ENCODE measurements at places on chromosomes 1 and 21.

GRCh38 chr1:234758851-234759250 lies 148.9 kb upstream of the IRF2BP2 start:
- DNase-seq = no peak

DNA sequence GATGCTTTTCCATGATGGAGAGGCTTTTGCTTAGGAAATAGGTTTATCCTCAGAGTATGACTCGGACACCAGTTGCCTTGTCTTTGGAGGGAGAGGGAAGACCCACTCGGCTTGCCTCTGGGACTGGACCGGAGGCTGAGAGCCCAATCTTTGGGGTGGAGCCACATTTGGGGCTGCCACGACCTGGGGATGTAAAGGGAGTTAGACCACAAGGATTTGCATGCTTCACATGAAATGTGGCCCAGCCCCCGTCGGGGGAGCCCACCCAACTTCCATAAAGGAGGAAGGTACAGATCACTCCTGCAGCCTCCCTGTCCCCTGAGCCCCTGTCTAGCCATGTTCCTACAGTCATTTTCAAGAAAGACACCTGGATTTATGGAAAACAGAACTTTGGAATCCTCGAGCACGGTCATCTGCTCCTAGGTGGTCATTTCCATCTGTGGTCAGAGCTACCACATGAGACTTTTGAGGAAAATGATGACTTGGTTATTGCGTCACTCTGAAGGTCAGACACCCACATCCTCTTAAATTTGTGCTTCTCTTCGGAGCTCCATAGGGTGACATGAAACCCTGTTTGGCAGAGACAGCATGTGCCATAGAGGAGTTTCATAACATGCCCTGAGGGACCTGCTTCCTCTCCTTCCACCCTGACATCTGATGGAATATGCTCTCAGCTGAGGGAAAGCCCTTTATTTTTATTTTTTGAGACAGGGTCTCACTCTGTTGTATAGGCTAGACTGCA lies 99.4 kb upstream of the SLC45A1 start:
- no peak for DNase-seq

- no peak for DNase-seq
Observed at GRCh38 chr1:5858844-5859407, 133.3 kb downstream of the NPHP4 start.

- no peak for DNase-seq
Observed at GRCh38 chr21:38088916-38089762, 167.7 kb upstream of the KCNJ15 start.

- DNase-seq = peak; percentile 17
Observed at GRCh38 chr1:243848858-243849420, 1.1 kb downstream of the AKT3 start.

GRCh38 chr1:204577794-204578478 lies 61.7 kb downstream of the MDM4 start:
- no peak for DNase-seq

GRCh38 chr21:15285556-15285955 lies 220.8 kb upstream of the NRIP1 start:
- no peak for DNase-seq

DNA sequence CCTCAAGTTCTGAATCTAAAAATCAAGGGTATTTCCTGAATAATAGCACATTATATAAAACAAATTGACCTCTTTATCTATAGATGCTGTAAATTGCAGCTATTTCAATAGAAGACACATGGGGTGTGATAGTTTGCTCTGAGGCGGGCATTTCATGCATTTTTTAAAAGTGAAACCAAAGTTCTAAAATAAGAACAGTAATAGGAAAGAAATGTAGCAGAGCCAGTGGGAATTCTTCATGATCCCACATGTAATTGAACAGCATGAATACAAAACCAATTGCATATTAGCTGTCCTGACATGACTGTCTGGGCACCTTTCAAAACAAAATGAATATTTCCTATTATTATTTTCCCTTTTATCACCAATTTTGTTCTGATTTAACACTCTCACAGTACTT lies 85.0 kb downstream of the RGS21 start:
- no peak for DNase-seq

DNA sequence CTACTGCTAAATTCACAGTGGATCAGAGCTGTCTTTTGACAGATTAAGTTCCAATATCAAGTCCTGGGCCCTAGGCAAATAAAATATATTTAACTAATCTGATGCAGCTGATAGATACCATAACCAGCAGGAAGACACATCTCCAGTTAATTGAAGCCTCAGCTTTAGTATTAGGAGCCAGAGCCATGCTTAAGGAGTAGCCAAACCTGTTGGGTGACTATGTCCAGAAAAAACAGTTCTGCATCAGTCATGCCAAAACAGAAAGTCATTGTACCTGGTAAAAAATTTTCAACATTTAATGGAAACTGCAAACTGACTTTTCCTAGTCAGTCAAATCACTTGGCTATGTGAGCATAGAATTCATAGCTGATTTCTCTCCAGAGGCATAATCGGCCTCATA lies 200.5 kb upstream of the RUNX1 start:
- DNase-seq = no peak

GRCh38 chr1:23673086-23673813 lies 18.4 kb upstream of the RPL11 start:
- peak; percentile 58 for DNase-seq

GRCh38 chr1:44947063-44947773 lies 39.2 kb downstream of the EIF2B3 start:
- DNase-seq = no peak

DNA sequence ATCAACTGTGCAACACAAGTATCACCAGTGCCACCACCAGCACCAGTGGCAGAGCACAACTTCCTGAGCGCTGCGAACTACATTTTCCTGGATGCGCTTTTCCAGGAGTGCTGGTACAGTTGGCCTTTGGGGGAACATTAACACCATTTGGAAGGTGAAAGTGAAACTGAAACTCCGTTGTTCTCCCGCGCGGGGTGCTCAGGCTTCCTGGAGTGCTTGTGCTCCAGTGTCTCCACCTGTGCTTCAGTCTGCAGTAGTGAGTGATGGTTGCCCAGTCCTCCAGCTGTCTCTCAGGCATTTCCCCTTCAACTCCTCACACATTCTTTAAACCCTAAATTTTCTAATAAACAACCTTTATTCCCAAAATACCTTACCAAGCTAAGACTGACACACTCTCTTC lies 187.8 kb downstream of the LRRIQ3 start:
- DNase-seq = peak; percentile 2

DNA sequence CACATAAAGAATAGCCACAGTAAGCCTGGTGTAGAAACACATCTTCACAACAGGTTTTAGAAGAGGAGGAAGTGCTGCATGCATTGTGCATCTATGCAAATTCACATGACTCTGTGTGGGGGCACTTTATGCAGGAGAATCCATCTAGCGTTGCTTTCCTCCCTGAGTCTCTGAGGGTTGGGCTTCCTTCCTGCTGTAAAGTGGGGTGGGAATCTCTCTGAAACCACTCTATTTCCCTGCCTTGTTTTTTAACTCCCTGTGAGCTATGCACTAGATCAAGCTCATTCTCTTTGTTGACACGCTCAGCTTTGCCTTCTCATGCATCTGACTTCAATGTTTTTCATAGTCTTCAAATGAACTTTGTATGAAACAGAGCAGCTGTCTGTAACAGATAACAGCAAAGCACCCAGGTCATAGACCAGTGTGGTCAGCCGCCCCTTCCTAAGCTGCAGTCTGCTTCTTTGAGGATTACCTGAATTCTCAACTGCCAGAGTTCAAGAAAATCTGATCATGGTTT lies 102.7 kb upstream of the DPH5 start:
- DNase-seq = no peak

- DNase-seq = no peak
Observed at GRCh38 chr1:239288820-239289554, 97.4 kb upstream of the CHRM3 start.

DNA sequence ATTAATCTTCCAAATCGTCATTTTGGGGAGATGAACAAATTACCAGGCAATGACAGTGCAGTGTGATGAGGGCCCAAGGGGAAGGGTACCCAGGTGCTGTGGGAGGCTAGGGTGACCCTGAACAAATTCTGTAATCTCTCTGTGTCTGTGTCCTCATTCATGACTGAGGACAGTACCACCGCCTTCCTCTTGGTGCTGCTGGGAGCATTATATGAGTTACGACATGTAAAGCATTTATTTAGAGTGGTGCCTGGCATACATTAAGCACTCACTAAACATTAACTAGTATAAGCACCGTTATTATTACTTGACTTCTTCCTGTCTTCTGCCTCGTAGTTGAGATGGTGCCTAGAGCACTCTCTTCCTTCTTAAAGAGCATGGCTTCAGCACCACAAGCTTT lies 468.2 kb upstream of the VAMP3 start:
- DNase-seq = no peak

GRCh38 chr1:161740921-161741320 lies 8.7 kb upstream of the DUSP12 start:
- no peak for DNase-seq

DNA sequence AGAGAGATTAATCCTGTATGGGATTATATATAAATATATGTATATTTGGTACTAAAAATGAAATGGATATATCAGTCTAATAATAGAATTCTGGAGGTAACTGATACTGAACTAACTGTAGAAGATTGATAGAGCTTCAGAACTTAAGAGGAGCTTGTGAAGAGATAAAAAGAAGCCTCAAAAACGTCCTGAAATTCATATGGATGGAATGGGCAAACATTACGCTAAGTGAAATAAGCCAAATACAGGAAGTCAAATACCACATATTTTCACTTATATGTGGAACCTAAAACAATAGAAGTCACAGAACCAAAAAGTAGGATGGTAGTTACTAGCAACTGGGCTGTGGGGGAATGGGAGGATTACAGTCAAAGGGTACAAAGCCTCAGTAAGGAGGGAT lies 36.0 kb upstream of the ADGRL4 start:
- no peak for DNase-seq

- DNase-seq = no peak
Observed at GRCh38 chr1:202165942-202166843, 5.8 kb upstream of the PTPN7 start.

GRCh38 chr21:15874615-15875014 lies 144.8 kb downstream of the USP25 start:
- no peak for DNase-seq

DNA sequence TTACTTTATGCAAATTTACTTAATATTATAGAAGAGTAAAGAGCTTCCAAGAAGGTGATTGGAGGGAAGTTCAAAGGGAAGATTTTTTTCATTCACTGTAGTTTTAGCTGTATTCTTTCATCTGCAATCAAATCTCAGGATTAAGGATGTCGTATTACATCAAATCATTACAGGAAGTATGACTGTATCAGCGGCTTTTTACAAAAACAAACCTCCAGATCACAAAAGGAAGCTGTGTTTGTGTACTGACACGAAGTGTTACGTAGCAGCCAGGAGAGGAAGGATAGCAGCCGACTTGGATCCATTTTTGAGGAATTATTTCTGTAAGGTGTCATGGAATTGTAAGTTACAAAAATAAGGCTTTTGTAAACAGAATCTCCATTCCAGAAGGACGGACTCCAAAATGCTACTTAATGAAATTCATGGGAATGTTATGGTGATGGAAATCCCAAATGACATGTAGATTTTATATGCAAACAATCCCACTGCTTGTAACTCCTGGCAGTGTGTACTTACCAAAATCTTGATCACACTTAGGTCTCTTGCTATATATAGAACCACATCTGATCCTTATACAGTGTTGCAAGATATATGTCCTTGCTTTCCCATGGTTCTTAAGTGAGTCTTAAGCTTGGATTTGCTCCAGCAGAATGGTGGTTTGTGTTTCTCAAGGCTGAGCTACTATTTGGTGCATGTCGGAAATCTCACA lies 49.8 kb downstream of the KCNJ15 start:
- DNase-seq = no peak

- peak; percentile 31 for DNase-seq
Observed at GRCh38 chr1:161166669-161167548, 683 bp downstream of the PPOX start.

DNA sequence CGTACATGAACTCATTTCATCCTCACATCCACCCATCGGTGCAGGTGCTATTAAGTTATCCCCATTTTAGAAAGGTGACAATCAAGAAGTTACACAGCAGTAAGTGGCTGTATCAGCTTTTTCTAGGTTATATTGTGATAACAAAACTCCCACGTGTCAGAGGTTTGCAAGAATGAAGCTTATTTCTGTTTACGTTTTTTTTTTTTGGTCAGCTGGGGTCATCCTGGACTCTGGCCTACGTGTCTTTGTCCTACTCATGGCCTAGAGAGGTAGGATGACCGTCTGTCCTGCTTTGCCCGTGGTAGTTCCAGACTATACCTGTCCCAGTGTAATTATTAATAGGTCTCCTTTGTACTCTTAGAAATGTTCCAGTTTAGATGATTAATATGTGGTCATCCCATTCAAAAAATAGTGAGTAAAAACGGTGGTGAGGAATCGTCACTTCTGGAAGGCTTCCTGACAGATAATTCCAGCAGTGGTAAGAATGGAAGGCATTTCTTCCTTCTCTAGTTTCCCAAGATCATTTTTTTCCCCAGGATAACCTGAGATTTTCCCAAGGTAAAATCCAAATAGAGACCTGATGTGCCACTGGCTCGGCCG lies 64.2 kb upstream of the KIF26B start:
- DNase-seq = no peak

DNA sequence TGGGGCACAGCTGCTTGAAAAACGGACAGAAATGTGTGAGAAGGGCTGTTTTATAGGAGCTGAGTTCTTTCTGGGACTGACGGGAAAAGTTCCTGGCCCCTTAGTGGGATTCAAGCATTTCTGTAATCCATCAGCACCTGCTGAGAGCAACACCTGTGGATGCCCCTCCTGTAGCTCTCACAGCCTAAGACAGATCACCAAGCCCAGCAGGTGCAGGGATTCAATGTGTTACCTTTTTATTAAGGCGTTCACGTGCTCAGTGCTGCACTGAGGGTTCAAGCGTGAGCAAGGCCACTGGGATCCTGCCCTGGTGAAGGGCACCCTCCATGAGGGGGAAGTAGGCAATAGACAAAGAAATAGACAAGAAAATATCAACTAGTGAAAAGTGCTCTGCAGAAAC lies 14.9 kb downstream of the OLFML2B start:
- no peak for DNase-seq

DNA sequence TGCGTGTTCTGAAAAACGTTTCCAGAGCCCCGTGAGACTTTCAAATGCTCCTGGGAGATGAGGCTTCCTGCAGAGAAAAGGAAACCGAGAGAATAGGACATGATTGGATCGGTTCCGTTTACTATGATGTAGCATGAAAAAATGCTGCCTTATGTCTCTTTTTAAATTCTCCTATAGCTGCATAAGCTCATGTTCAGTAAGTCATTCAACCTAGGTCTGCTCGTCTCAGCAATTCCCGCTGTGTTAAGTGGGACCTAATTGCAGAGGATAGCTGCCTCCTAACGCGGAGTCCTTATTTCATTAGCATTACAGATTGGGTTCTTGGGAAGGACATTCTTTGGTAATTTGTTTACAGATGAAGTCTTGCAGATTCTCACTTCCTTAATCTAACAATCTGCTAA lies 165.3 kb downstream of the GALNT2 start:
- DNase-seq = no peak

All from HuH-7 (cell line).